Kidney tubule cell (primary cell): ENCODE measurements at places on chromosomes 3 and 15.

- no peak for DNase-seq
Measured at GRCh38 chr3:74862476-74862875, 248.0 kb upstream of the CNTN3 start.

DNA sequence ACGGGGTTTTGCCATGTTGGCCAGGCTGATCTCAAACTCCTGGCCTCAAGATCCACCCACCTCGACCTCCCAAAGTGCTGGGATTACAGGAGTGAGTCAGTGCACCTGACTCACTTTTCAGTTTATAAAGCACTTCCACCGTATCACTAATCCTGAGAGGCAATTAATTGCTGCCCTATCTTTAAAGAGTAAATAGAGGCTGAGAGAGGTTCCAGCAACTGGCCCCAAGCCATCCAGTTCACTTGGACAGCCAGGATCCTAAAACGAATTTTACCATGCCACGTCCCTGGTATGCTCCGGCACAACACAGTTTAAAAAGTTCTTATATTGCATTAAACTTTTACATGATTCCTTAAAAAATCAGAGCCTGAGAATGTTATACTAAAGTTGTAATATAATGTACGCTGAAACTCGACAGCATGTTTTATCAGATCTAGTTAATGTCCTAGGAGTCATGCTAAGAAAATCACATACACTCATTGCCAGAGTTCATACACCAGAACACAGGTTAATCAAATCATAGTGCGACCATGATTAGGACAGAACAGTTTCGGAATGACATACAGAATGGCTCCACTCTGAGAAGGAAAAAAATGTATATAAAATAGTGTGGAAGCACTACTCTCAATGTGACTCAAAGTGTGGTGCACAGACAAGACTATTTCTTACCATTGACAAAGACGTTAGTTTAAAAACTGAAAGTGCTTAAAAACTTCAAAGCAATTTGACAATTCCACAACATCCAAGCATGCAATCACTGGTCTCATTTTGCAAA is 125.4 kb downstream of the ULK4 start:
- DNase-seq = peak; percentile 5

DNA sequence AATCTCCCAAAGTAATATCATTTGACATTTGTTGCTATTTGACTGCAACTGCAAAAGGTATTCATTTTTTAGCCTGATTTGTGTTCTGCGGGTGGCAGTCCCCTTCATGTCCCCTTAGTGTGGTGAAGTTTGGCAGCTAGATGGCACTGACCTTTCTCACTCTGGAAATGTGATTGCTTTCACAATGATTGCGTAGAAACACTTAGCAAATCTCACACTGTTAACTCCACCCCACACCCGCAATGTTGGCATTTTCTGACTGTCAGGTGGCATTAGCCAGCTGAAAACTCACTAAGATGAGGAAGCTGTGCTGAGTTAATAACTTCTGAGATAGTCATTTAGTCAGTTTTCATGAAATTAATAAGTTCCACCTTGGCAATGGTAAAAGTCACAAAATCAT is 76.9 kb downstream of the TRIM69 start:
- DNase-seq = no peak

DNA sequence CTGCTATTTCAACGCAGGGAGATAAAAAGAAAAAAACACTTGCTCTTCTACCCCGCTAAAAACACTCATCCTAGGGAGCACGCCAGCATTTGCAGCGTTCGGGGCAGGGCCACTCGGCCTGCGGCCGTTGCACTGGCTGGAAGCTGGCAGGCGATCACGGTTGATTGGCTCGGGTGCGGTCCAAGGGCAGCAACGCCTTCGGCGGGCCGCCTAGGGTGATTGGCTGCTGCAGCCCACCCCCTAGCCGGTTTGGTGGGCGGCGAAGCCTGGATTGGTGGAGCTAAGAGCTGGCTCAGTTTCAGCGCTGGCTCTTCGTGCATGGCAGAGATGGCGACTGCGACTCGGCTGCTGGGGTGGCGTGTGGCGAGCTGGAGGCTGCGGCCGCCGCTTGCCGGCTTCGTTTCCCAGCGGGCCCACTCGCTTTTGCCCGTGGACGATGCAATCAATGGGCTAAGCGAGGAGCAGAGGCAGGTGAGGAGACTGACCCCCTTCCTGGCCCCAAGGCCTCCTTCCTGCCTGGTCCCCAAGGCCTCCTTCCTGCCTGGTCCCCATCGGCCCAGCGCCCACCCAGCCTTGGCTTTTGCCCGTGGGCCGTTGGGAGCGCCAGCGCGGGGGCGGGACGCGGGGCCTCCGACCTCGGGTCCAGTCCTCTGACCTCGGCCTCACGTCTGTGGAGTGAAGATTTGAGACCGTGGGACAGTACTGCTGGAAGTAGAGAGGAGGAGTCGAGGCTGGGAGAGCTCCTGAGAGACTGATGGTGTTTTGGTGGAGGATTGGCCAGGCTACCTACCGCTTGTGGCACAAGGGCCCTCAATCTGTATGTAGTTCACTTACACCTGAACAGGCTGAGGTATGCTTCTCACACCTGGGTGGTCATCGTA is at the start of gene IVD:
Gene IVD, plus strand, starts transcription at position 295 of the 881 bp plus-strand sequence. Its CDS starts 33 bp downstream, at position 328.
- peak; percentile 95 for DNase-seq

DNA sequence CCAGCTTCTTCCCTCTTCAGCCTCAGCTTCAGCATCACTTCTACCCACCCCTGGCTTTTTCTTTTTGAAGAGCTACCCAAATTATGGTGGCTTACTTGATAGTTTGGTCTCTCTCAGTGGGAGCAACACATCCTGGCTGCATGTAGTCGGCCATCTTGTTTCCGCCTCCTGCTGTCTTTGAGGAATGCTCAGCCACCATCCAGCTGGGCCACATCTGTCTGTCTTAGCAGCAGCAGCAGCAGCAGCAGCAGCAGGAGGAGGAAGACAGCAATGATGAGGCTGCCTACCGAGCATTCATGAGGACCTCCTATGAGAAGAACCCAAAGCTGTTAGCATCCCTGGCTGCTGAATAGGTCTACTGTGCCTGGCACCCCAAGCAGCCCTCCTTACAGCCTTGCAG is 19.7 kb downstream of the IL16 start:
- DNase-seq = no peak

GRCh38 chr3:4514321-4514720 is 21.2 kb downstream of the ITPR1 start:
- DNase-seq = peak; percentile 12

DNA sequence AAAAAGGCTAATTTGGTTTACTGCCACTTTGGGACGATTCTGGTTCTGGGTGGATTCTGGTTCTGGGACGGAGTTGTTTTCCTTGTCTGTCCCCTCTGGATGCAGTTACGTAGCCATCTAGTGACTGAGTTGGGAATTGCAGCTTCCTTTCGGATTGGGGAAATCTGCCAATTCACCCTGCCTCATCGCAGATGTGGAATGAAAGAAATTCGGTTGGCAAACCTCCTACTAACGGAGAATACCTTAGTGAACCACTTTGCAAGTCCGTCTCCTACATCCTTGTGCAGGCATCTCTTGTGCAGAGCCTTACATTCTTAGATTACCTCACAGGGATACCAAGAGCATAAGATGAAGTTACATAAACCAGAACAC is 31.5 kb upstream of the AP4E1 start:
- peak; percentile 92 for DNase-seq

- no peak for DNase-seq
Measured at GRCh38 chr15:75923756-75924155, 20.1 kb downstream of the FBXO22 start.

GRCh38 chr3:155995525-155996370 is 124.6 kb upstream of the KCNAB1 start:
- DNase-seq = peak; percentile 43

GRCh38 chr15:70710714-70711113 is 52.6 kb downstream of the UACA start:
- no peak for DNase-seq

- peak; percentile 45 for DNase-seq
Measured at GRCh38 chr3:172148241-172148640, 108.9 kb downstream of the FNDC3B start.

- peak; percentile 20 for DNase-seq
Measured at GRCh38 chr15:63551400-63551799, 45.8 kb upstream of the FBXL22 start.

DNA sequence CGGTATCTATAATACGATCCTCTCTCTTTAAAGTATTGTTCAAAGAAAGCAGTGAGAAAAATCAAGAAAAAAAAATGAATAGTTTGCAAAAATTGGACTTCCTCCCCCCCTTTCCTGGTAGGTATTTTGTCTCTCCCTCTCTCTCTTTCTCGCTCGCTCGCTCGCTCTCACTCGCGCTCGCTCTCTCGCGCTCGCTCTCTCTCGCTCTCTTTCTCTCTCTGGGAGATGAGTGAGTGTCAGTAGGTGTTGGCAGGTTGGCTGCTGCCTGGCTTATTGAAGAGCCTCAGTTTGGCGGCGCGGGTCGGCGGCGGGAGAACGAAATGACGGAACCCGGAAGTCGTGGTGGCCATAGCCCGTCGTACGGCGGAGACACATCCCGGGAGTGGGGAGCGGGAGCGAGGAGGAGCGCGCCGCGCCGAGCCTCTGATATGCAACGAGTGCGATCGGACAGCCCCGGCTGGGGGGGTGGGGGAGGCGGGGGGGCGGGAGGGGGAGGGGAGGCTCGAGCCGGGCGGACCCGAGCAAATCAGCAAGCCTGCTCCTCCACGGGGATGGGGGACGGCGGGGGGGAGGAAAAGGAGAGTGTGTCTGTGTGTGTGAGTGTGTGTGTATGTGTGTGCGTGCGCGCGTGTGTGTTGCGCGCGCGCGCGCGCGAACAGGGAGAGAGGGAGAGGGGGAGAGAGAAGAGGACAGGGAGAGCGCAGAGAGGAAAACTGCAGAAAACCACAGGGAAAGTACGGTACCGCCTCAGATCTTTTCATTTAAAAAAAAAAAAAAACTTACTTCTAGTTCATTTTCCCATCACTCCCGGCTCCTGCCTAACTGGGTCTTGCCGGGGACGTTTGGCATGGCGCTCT is at the start of gene MEIS2:
Gene MEIS2, minus strand, starts transcription at position 441 of the 857 bp plus-strand sequence. CDS start 1,083 bp downstream, outside the sequence.
- peak; percentile 85 for DNase-seq
